ENCODE measurements at places on chromosomes 2 and 18.

DNA sequence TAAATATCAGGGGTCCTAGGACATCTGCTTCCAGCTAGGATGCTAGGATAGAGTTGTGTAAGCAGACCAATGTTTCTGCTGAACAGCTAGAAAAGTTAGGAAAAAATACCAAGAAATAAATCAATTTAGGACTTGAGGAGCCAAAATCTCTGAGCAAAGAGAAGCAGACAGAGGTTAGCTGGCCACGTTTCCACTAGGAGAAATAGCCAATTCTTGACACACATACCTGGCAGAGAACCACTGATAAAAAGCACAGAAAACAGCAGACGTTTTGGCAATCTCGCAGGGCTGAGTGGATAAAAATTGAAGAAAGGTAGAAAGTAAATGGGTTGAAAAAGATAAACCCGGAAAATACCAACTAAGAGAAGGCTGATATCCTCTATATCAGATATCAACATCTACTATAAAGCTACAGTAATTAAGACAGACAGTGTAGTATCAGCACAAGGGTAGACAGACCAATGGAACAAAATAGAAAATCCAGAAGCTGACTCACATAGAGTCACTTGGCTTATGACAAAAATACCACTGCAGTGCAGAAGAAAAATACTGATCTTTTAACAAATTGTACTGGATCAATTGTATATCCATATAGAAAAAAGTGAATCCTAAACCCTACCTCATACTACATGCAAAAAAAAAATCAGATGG, 306.1 kb upstream of the KLHL29 start:
- DNase-seq: no peak

DNA sequence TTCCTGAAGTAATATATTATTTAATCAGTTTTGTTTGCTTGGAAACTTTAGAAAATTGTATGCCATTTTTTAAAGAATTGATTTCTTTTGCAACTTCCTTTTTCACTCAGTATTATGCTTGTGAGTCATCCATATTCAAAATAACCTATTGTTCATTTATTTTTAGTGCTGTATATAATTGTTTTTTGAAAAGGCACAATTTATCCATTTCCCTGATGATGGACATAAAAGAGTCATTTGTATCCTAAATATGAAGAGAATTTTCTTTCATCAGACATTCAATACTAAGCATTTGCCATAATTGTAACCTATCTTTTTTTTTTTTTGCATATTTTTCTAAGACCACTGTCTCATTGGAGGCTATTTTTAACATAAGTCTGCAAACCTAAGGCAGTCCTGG, 134.1 kb upstream of the SERPINE2 start:
- DNase-seq: no peak

DNA sequence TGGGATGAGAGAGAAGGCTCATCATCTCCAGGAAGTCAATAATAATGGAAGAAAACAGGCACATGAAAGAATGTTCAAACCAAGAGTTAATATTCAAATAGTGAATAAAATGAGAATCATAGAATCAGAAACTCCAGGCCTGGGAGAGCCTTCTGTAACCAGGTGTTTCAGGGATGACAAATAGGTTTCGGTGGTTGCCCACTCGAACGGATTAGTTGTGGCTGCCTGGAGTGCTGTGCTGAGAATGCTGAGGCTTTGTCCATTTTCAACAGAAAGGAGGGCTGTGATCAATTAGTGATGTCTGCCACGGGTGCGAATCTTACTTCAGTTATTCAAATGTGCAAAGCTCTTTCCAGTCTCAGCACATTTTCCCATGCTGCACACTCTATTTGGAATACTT, 227.3 kb downstream of the INSIG2 start:
- no peak for DNase-seq

GRCh38 chr2:30219886-30220875, 11.2 kb upstream of the LBH start:
- DNase-seq: no peak

DNA sequence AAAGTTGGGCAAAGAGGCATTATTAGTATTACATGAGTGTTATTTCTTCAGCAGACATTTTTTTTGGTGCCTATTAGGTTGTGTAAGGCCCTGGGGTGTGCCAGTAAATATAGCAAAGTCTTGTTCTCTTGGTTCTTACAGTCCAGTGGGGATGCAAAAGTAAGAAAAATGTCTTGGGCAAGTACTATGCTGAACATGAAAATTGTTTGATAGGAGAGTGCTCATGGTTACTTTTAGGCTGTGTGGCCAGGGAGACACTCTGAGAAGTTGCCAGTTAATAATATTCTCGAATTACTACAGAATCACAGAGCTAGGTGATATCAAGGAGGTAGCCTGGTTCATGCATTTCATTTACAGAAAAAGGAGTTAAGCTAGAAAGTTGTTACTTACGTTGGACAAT, 1.9 kb downstream of the AGFG1 start:
- no peak for DNase-seq

GRCh38 chr2:238920601-238921001, 72.7 kb downstream of the TWIST2 start:
- no peak for DNase-seq

GRCh38 chr2:195057001-195057400, 600.0 kb upstream of the SLC39A10 start:
- DNase-seq: no peak

DNA sequence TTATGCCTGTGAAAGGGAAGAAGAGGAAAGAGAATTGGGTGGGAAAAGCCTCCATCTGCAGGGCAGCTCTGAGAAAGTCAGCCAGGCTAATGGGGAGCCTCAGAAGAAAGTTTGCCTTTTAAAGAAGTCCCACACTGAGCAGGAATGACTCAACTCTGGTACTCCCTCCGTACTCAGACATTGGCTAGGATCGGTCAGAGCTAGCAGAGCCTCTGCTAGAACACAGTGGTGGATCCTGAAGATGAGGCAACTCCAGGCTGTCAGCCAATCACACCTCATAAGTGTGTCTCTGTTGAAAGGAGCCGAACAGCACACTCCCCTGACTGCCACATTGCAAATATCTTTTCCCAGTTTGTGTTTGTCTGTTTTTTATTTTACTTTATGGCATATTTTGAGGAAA, 96.9 kb downstream of the HNRNPLL start:
- no peak for DNase-seq

DNA sequence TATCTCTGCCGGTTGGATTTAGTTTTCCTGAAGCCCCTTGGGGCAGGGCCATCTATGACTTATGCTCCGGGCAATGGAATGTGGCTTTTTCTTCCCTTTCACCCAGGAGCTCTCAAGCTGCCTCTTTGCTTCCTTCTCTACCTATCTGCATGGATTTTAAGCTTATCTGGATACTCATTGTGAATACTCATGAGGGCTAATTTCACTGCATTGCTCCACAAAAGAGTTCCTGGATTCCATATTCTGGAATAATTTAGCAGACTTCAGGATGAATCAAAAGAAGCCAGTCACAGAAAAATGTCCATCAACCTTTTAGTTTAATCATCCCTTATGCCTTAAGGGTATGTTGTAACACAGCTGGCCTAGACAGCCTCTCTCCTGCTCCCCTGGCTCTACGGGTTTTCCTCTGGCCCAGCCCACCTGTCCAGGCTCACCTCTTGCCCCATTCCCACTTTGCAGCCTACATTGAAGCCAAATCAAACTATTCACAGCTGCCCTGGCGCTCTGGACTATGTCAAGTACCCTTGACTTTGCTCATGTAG, 122.8 kb upstream of the RMDN2 start:
- no peak for DNase-seq

GRCh38 chr2:238731961-238732360, 115.9 kb upstream of the TWIST2 start:
- DNase-seq: no peak

GRCh38 chr2:109582928-109583895, 30.6 kb downstream of the SEPTIN10 start:
- no peak for DNase-seq

- DNase-seq: no peak
These were observed 47.0 kb downstream of the REV1 start for GRCh38 chr2:99442837-99443236.

- no peak for DNase-seq
These were observed 73.3 kb upstream of the THOC1 start for GRCh38 chr18:341102-341501.

DNA sequence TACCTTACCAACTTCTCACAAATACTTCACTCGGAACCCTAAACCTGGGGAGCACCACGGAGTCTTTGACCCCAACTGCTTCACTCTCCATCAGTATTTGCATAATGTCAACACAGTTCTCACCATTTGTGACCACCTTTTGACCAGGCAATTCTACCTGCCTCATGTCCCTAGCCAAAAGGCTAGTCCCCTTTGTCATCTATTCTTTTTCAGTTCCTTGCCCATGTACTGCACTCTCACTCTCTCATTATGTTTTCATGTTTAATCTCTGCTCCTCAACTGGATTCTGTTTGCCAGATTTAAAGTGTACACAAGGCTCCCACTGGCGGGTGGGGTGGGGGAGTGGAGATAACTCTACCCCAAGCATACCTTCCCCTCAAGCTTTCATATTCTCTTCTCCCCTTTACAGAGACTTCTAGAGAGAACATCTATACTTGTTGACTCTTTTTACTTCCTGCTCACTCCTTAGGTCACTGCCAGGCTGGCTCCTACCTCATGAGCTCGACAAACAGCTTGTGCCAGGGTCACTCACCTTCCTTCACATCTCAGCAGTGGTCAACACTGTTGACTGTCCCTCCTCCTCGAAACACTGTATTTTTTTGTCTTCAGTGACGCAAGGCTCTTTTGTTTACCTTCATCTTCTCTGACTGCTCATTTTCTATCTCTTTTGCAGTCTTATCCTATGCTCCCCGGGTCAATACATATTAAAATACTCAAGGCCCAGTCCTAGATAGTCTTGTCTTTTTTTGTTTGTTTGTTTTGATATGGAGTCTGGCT, 88.7 kb upstream of the MAP4K3 start:
- DNase-seq: no peak

DNA sequence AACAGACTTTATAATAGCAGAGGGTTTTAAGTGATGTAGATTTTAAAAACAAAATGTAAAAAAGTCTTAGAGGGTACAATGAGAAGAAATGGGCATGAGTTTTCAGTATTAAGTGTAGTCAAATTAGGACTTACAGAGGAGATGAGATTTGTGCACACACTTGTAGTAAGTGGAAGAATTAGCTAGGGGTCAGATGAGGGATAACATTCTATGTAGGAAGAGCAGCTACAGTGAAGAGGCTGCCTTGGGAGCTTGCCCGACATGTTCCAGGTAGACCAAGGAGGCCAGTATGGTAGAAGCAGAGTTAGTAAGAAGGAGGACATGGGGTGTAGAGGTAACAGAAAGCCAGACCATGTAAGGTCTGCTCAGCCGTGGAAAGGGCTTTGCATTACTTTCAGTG, 189.2 kb upstream of the DSEL start:
- DNase-seq: no peak

DNA sequence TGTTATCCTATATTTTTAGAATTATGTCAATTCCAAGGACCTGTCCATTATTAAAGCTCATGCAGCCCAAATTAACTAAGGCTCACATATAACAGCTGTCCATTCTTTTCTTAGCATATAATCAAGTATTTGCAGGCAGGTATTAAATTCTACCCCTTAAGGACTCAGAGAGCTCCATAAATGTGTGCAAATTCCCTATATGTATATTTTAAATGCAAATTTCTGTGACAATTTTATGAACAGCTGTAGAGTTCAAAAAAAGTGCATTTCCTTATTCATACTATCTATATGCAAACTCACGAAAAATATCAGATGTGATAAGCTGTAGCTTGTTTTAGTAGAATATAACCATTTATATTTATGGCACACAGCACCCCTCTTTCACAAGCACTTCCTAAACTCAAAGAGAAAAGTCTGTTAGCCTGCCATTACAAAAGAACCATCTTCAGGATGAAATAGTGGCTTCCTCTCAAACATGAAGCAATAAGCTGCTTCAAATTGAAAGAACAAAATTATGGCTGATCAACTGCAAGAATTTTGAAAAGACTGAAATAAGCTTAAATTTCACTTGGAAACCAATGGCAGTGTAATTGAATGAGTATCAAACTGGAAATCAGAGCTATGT, 155.0 kb upstream of the REG3G start:
- DNase-seq: no peak

GRCh38 chr2:167939514-167940345, 307.7 kb downstream of the STK39 start:
- no peak for DNase-seq

- no peak for DNase-seq
These were observed 119.2 kb downstream of the KCNF1 start for GRCh38 chr2:11030909-11031308.

GRCh38 chr2:16325016-16325975, 340.3 kb downstream of the CYRIA start:
- no peak for DNase-seq

DNA sequence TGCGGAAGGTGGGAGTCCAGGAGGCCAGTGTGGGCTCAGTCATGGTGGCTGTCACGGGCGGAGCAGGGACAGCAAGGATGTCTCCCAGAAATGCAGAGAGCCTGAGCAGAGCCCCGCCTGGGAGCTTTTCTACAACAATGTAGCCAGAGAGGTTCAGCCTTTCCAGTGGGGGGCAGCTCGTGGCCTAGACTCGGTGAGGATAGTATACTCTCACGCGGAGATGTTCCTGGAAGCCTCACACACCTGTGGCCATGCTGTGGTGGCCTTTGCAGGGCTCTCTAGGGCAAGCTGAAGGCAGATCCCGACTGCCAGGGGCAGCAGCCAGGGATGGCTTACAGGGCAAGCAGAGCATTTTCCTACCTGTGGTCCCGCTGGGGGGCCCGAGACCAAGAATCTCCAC, 244.1 kb downstream of the LDLRAD4 start:
- DNase-seq: no peak

- DNase-seq: no peak
These were observed 12.6 kb downstream of the GPR35 start for GRCh38 chr2:240637901-240638345.

DNA sequence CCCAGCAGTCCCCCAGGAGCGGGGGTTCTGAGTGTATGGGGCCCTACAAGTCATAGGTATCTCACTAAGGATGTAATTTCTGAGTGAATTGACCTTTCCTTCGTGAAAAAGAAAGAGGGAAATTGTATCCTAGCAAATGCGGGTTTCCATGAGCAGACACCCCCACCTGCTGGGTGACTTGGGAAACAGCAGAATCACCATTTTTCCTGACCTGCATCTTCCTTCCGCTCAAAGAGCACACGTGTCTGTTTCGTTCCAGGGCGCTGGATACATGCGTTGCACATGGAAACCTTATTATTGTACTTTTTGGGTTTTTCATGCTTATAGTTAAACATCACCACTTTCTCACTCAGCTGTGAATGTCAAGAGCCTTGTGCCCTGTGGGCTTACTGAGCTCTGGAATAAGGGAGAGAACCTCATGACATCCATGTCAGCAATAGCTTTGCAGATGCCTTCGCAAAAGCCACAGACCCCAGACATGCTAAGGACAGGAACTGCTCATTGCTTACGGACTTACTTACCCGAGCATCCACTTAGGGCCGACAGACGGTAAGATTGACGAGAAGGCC, 132.8 kb downstream of the TPO start:
- no peak for DNase-seq

- DNase-seq: no peak
These were observed 72.1 kb downstream of the COL6A3 start for GRCh38 chr2:237341872-237342271.

DNA sequence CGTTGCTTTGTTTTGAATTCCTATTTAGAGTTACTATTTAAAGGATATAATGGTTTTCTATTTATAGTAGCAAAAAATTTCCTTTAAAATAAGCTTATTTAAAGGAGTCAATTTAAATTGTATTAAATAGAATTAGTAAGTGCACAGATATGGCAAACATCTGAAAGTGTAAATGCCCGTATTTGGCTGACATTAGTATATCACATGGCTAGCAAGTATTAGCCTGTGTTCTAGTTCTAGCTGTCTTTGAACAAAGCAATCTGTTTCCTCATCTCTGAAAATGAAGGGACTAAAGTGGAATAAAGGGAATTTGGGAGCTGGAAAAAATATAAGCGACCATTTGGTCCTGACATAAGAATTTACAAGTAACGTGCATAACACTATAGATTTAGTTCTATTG, 32.2 kb downstream of the PELI1 start:
- DNase-seq: no peak

Data from anterior cingulate cortex (tissue), 58 donors.